ENCODE measurements at places on chromosomes 4 and X. TPM values are rescaled to one million over a fixed set of nuclear protein-coding genes. Genes with fewer than 3 reads are reported as not detected.

The SUPT20HL2 gene
- not detected for total RNA-seq

The SH3RF1 gene
- total RNA-seq, result 23.8 TPM

The ADH5 gene
- 168 TPM for total RNA-seq

The COX7B2 gene
- not detected for total RNA-seq

The PTTG2 gene
- total RNA-seq, result not detected

The HSFX3 gene
- not detected for total RNA-seq

The SLC6A14 gene
- not detected for total RNA-seq

The PDCL2 gene
- not detected for total RNA-seq

The BMPR1B gene
- 2.2 TPM for total RNA-seq

The ZNF141 gene
- total RNA-seq, result 4.8 TPM

The PDLIM5 gene
- 41.4 TPM for total RNA-seq

The KLHL13 gene
- 0.88 TPM for total RNA-seq

The FAM114A1 gene
- total RNA-seq, result 185 TPM

The HELT gene
- not detected for total RNA-seq

The TLR6 gene
- total RNA-seq, result 2.0 TPM

The TRPC3 gene
- total RNA-seq, result 0.15 TPM

The CT45A1 gene
- not detected for total RNA-seq

The XK gene
- total RNA-seq, result not detected

The GAGE12E gene
- not detected for total RNA-seq

The KLHL15 gene
- total RNA-seq, result 9.5 TPM

The IL3RA gene
- 2.8 TPM for total RNA-seq

The CPEB2 gene
- 12.5 TPM for total RNA-seq

The LRRC66 gene
- 0.34 TPM for total RNA-seq

All from cardiac ventricle fibroblast (primary cell).